ENCODE measurements at places on chromosomes 11 and 22.

DNA sequence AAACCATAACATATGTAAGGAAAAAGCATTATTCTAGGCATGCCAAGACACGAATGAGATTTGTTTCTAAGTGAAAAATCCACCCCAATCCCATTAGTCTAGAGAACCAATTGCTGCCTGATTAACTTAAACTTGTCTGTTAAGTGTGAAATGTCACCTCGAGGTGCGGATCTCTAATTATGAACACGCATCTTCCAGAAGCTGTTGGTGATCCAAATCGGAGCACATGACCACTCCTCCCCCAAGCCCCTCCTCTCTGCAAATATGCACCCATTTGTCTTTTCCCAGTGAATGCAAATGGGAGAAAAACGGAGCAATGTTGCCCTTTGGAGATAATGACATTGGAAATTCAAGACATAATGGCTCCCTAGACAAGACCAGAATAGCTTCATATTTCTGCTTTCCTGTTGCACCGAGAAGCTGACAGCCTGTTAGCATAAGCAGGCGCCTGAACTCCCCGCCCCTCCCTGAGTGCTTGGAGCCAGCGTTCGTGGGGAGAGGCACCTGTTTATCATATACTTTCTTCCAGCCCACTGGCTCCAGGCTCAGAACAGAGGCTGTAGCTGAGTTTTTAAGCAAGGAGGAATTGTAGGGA, 6.0 kb upstream of the FXYD6 start:
- peaks cover 8% of the 10 kb centered on the region for H3K27me3 ChIP-seq
- H3K27ac ChIP-seq, result no peak overlapping the region
- H3K4me1 ChIP-seq, result no peaks in the 10 kb centered on the region
- no peak overlapping the region for H3K4me3 ChIP-seq

DNA sequence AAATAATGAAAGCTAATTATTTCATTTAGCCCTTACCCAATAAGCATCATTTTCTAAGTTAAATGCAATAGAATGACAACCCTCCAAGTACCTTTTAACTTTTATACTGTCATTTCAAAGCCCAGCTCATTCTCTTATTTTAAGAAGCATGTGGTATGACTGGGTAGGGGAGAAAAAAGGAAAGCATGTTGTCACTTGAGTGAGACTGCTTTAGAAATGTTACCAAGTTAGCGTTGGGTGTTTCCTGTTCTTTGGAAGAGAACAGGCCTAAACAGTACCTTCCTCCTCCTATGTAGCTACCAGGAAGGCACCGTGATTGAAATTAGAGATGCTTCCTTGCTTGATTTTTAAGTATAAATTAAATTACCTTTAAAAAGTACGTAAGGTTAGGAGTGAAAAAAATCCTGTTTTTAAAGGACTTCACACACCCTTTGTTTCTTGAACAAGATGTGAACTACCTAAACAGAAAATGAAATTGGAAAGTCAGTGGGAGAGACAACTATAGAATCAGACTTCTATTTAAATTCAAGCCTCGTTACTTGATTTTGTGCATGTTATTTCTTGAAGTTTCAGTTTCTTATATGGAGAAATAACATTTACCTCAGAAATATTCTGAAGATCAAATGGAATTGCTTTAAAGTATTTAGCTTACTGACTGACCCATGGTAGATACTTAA, 741 bp upstream of the CNTF start:
- no peaks in the 10 kb centered on the region for H3K27me3 ChIP-seq
- H3K4me3 ChIP-seq, result no peak overlapping the region
- no peak for DNase-seq
- H3K4me1 ChIP-seq, result no peaks in the 10 kb centered on the region
- H3K36me3 ChIP-seq, result peaks cover 80% of the 10 kb centered on the region

DNA sequence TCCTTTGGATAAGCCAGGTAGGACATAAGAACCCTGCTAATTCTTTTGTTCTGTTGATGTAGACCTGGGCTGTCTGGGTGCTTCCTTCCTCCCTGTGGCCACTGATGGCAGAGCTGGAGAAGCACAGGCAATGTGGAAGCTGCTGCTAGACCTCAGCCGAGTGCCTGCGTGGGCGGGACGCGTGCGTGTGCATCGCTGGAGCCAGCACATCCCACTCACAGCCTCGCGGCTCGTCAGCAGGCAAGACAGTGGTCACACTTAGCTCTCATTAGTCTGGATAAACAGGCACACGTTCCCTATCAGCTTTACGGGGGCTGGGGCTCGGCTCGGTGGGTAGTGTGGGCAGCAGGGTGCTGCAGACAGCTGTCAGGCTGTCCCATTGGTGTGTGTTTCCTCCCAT, 155.7 kb downstream of the GRIK4 start:
- DNase-seq, result no peak
- H3K27me3 ChIP-seq, result no peaks in the 10 kb centered on the region
- no peaks in the 10 kb centered on the region for H3K4me1 ChIP-seq
- H3K36me3 ChIP-seq, result no peaks in the 10 kb centered on the region
- H3K27ac ChIP-seq, result no peak overlapping the region
- H3K4me3 ChIP-seq, result no peak overlapping the region

GRCh38 chr11:65650547-65651338, 12.0 kb downstream of the RELA start:
- peaks cover 55% of the 10 kb centered on the region for H3K4me1 ChIP-seq
- peak overlapping the region; percentile 83 for H3K27ac ChIP-seq
- no peaks in the 10 kb centered on the region for H3K27me3 ChIP-seq
- peaks cover 72% of the 10 kb centered on the region for H3K36me3 ChIP-seq
- no peak overlapping the region for H3K4me3 ChIP-seq

- no peak for DNase-seq
- no peaks in the 10 kb centered on the region for H3K36me3 ChIP-seq
- H3K4me3 ChIP-seq, result no peak overlapping the region
- peaks cover 16% of the 10 kb centered on the region for H3K27me3 ChIP-seq
Measured at GRCh38 chr11:46299451-46299961, 22.0 kb downstream of the CREB3L1 start.

DNA sequence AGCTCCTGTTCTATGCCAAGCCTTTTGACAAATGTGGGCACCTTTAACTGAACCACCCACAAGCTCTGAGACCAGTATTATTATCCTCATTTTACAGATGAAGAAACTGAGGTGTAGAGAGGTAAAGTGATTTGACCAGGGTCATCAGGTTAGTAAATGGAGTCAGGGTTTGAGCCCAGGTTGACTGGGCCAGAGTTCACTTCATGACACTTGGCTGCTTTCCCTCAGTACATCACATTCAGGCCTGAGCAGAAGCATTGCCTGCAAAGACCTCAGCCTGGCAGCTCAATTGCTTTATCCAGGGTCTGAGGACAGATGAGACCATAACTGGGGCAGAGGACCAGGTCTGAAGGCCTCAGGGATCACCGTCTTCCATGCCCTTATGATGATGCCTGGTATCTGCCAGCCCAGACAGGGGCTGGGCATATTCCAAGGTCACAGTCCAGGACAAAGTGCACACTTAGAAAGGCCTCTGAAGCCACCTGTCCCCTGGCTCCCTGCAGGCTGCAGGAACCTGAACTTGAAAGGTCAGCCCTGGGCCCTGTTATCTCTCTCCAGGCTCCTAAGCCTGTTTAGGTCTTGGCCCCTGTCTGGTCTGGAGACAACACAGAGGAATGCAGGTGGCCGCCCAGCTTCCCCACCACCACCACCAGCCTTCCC, 32.0 kb downstream of the POU2AF3 start:
- H3K36me3 ChIP-seq, result no peaks in the 10 kb centered on the region
- H3K4me3 ChIP-seq, result no peak overlapping the region
- no peaks in the 10 kb centered on the region for H3K27me3 ChIP-seq
- no peak overlapping the region for H3K27ac ChIP-seq

GRCh38 chr11:126804363-126804762, 196.2 kb downstream of the KIRREL3 start:
- H3K4me1 ChIP-seq, result no peaks in the 10 kb centered on the region
- no peaks in the 10 kb centered on the region for H3K27me3 ChIP-seq
- no peak overlapping the region for H3K4me3 ChIP-seq
- no peak overlapping the region for H3K27ac ChIP-seq
- no peak for DNase-seq

GRCh38 chr11:91497847-91498246, 726.8 kb upstream of the FAT3 start:
- H3K27me3 ChIP-seq, result no peaks in the 10 kb centered on the region

DNA sequence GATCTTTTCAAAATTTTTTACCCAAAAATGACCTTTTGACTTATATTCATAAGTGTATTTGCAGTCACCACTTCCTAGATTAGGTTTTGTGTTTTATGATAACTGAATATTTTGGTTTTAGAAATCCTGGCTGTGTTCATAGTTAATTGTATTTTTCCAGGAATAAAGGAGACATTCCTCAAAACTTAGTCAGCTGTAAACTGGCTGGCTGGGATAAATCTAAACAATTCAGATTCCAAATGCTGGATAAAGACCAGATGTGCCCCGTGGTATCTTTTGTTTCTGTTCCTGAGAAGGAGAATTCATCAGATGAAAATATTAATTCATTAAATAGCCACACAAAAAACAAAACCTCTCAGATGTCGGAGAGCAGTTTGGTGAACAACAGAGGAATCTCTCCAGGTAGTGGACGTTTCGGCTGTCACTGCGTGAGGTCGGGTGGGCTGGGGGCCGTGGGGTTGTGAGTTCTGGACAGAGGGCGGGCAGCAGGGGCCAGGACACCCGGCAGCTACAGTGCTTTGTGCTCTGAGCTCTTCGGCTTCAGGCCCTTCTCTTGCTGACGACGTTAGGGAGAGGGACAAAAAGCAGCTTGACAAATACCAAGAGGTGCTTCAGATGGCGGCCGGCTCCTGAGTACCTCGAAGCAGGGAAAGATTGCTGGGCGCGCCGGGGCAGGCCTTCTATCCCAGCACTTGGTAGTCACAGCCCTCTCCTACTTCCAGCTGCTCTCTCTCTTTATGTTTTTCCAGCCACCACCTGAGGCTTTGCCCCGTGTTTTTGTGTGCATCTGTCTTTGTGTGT, 24.6 kb downstream of the MOV10L1 start:
- DNase-seq, result no peak
- H3K27ac ChIP-seq, result no peak overlapping the region
- peaks cover 7% of the 10 kb centered on the region for H3K27me3 ChIP-seq
- H3K4me3 ChIP-seq, result no peak overlapping the region
- peaks cover 12% of the 10 kb centered on the region for H3K4me1 ChIP-seq
- no peaks in the 10 kb centered on the region for H3K36me3 ChIP-seq

GRCh38 chr11:25775603-25776002, 556.3 kb upstream of the ANO3 start:
- H3K4me3 ChIP-seq, result no peak overlapping the region
- no peak for DNase-seq
- no peak overlapping the region for H3K27ac ChIP-seq
- no peaks in the 10 kb centered on the region for H3K36me3 ChIP-seq
- no peaks in the 10 kb centered on the region for H3K4me1 ChIP-seq

DNA sequence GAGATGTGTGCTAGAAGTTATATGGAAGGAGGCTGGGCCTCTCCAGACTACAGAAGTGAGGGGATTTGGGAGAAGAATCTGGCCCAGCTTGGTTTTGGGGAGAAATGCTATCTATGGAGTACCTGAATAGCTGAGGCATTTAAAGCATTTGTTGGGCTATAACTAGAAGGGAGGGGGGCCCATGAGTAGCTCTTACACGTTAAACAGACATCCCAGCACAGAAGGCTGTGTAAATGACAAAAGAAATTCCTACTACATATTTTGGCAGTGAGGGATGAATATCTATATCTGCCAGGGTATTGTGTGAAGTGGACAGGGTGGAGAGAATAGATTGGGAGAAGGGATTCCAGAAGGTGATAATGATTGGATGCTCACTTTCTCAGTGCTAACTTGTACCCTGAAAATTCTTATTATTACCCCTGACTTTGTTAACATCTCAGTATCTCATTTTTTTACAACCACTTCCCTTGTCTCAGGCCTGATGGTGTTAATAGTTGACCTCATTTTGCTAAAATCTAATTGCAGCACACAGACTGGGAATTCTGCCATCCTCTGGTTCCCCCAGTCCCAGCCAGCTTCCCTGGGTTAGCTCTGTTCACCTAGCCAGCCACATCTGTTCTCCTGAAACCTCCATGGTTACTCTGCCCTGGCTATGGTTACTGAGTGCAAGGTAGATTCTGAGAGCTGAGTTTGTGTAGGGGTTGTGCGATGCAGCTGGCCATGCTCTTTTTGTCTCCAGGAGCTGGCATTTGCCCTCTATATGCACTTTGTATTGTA, 28.8 kb upstream of the RRM1 start:
- no peak overlapping the region for H3K27ac ChIP-seq
- peaks cover 48% of the 10 kb centered on the region for H3K4me1 ChIP-seq
- H3K4me3 ChIP-seq, result no peak overlapping the region
- DNase-seq, result no peak

DNA sequence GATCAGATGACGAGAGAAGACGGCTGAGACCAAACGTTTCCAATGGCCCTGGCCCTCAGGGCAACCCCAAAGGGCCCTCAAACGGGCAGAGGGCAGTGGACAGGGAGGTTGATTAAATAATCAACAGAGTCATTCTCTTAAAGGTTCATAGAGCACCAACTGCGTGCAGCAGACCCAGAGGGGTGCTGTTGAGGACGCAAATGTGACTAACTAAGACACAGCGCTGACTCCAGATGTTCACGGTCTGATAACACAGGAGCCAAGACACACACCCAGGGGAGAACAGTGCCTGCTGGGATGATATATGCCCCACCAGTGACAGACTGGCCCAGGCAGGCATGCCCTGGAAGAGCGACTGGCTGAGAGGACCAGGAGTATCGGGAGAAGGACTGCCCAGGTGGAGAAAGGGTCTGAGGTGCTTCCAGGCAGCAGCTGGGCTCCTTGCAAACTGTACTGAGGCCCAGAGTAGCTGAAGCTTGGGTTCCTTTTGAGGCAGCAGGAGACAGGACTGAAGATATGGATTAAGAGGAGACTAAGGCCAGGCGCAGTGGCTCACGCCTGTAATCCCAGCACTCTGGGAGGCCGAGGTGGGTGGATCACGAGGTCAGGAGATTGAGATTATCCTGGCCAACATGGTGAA, 7.7 kb downstream of the VWCE start:
- no peak overlapping the region for H3K27ac ChIP-seq
- H3K4me3 ChIP-seq, result no peak overlapping the region
- H3K36me3 ChIP-seq, result no peaks in the 10 kb centered on the region
- H3K4me1 ChIP-seq, result no peaks in the 10 kb centered on the region
- no peaks in the 10 kb centered on the region for H3K27me3 ChIP-seq

GRCh38 chr11:61892085-61892370, 683 bp upstream of the FADS3 start:
- peak overlapping the region; percentile 56 for H3K4me3 ChIP-seq
- no peak for DNase-seq
- H3K4me1 ChIP-seq, result peaks cover 22% of the 10 kb centered on the region
- H3K27ac ChIP-seq, result no peak overlapping the region
- no peaks in the 10 kb centered on the region for H3K27me3 ChIP-seq
- H3K36me3 ChIP-seq, result no peaks in the 10 kb centered on the region

DNA sequence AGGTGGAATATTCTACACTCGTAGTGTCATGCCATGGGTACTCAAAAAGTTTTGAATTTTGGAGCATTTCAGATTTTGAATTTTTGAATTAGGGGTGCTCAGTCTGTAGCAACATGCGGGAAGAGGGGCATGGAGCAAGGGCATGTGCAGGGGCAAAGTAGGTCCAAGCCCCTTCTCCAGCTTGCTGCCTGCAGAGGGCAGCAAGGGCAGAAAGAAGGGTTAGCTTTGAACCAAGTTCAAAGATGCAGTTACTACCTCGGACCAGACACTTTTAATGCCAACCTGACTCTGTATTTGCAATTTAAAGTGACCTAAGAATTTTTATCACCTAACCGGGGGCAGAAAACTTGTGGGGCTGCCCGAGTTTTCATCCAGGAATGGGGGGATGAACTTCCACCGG, 68.2 kb downstream of the CD82 start:
- H3K27me3 ChIP-seq, result peaks cover 4% of the 10 kb centered on the region
- H3K4me1 ChIP-seq, result peaks cover 5% of the 10 kb centered on the region
- no peaks in the 10 kb centered on the region for H3K36me3 ChIP-seq
- H3K27ac ChIP-seq, result no peak overlapping the region

All from CD4-positive, alpha-beta T cell (primary cell).